ENCODE measurements at places on chromosomes 12 and 14. TPM values are rescaled to one million over a fixed set of nuclear protein-coding genes. Genes with fewer than 3 reads are reported as not detected.

DNA sequence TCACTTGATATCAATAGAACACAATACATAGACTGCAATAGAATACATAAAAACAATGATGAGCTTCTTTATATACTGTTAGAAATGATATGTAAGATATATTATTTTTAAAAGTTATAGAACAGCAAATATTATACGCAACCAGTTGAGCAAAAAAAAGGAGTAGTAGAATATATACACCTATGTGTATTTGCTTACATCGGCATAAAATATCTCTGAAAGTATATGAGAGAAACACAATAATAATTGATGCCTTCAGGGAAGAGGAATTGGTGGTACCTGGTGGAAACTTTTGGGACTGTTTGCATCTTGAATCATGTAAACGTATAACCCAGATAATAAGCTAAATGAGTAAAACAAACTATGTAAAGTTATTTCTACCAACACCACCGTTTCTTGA lies 418.4 kb upstream of the DCN start:
- DNase-seq: no peak

GRCh38 chr12:30145684-30146032 lies 361.9 kb upstream of the TMTC1 start:
- DNase-seq: no peak

Gene PGAM5
- 63.3 TPM for total RNA-seq

- DNase-seq: no peak
These were observed 731.9 kb upstream of the FBXO33 start for GRCh38 chr14:40164083-40164482.

Gene MMP19
- total RNA-seq: 0.68 TPM

Measured in dermis blood vessel endothelial cell (primary cell).